ENCODE measurements at places on chromosomes 11 and 22. TPM values are rescaled to one million over a fixed set of nuclear protein-coding genes. Genes with fewer than 3 reads are reported as not detected.
A peak's percentile ranks its signal among the peaks of the same experiment; 100 is the strongest.

Gene CCT8L2
- total RNA-seq: not detected

- H3K27ac ChIP-seq: no peak overlapping the region
- no peaks in the 10 kb centered on the region for H3K27me3 ChIP-seq
- no peaks in the 10 kb centered on the region for H3K4me1 ChIP-seq
- H3K36me3 ChIP-seq: no peaks in the 10 kb centered on the region
- no peak for DNase-seq
These were observed 544.0 kb downstream of the NTM start for GRCh38 chr11:131914361-131914774.

DNA sequence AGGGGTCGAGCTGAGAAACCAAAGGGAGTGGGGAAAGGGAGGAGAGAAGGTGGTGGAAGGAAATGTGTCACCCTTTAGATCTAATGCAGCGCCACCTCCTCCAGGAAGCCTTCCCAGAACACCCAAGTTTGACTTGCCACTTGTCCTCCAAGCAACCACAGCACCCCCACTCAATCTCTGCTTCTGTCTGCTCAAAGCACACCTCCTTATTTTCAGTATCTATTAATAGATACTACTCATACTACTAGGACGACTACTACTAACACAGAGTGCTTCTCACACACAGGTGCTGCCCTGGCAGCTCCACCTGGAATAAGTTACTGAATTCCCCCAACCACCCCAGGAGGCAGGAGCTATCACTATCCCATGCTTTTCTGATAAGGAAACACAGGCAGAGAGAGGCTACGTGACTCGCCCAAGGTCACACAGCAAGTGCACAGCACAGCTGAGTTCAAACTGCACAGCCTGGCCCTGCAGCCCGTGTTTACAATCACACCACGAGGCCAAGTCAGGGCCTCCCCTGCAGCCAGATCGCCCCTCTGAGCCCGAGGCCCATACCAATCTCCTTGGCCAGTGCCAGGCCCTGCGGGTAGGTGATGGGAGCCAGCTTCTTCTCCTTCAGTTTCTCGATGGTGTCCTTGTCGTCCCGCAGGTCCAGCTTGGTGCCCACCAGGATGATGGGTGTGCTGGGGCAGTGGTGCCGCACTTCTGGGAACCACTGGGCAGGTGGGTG, 13.2 kb downstream of the RAC2 start:
- H3K4me1 ChIP-seq: no peaks in the 10 kb centered on the region
- no peaks in the 10 kb centered on the region for H3K27me3 ChIP-seq
- peak; percentile 57 for DNase-seq
- H3K36me3 ChIP-seq: no peaks in the 10 kb centered on the region
- no peak overlapping the region for H3K4me3 ChIP-seq
- no peak overlapping the region for H3K27ac ChIP-seq

DNA sequence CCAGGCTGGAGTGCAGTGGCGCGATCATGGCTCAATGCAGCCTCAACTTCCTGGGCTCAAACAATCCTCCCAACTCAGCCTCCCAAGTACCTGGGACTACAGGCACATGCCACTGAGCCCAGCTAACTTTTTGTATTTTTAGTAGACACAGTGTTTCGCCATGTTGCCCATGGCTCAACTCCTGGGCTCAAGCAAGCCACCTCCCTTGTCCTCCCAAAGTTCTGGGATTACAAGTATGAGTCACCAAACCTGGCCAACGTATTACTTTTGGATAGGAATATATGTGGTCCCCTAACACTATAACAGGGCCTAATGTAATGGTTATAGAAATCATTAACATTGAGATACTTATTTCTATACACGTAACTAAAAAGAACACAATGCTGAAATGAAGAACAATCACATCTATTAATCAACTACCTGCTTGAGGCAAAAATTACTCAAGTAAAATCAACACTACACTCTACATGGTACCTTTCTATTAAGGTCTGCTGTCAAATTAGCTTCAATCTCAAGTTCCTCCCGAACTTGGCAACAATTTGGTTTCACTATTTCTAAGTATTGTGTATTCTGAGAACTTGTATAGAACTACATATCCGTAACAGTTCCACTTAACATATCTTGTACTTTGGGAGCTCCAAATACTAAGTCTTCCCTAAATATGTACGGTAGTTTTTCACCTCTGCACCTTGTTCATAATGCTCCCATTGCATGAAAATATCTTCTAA, 124.9 kb downstream of the FCHSD2 start:
- no peaks in the 10 kb centered on the region for H3K4me1 ChIP-seq
- no peaks in the 10 kb centered on the region for H3K36me3 ChIP-seq
- DNase-seq: no peak
- no peaks in the 10 kb centered on the region for H3K27me3 ChIP-seq

GRCh38 chr11:57357856-57358255, 19.7 kb downstream of the P2RX3 start:
- H3K27ac ChIP-seq: no peak overlapping the region
- no peaks in the 10 kb centered on the region for H3K36me3 ChIP-seq
- no peaks in the 10 kb centered on the region for H3K27me3 ChIP-seq
- H3K4me1 ChIP-seq: no peaks in the 10 kb centered on the region
- DNase-seq: no peak

DNA sequence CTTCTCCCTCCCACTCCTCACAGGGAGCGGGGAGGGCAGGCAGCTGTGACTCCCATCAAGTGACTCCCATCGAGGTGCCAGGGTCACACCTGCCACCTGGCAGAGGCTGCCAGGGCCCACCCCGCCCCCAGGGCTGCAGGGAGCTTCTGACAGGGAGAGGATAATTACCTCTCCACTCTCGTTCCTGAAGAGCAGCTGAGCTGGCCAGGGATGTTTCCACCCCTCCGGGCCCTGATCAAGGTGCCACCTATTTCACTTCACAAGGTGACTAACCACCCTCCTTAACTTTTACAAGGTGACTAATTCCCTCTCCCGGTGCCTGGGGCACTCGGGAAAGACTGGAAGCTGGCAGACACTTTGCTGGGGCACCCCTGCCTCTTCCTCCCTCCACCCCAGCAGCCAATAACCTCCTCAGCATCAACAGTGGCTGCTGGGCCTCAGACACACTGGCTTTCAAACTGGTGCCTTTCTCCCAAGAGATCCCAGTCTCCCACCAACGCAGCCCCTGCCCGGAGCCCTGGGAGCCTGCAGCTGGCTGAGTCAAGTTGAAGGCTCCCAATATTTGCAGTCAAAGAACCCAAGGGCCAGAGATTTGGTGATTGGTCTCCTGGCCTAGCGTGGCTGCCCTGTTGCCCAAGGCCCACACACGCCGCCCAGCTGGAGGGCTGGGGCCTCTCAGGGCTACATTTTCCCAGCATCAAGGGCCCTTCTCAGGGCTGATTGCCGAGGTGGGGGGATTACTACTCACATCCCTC, 22.0 kb upstream of the MYRF start:
- no peak overlapping the region for H3K4me3 ChIP-seq
- H3K4me1 ChIP-seq: no peaks in the 10 kb centered on the region
- DNase-seq: no peak
- H3K36me3 ChIP-seq: no peaks in the 10 kb centered on the region

Gene RIBC2
- total RNA-seq: 0.55 TPM

DNA sequence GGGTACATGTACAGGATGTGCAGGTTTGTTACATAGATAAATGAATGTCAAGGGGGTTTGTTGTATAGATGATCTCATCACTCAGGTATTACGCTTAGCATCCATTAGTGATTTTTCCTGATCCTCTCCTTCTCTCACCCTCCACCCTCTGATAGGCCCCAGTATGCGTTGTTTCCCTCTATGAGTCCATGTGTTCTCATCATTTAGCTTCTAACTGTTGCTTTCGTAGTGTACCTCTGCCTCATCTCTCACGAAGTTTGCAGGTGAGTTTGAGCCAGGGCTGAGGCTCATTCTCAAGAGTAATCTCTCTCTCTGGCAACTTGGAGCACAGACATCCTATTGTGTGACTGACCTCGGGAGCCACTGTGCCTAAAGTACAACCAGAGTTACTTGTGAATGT, 4.7 kb upstream of the HBE1 start:
- H3K4me3 ChIP-seq: no peak overlapping the region
- no peak for DNase-seq
- no peak overlapping the region for H3K27ac ChIP-seq
- no peaks in the 10 kb centered on the region for H3K4me1 ChIP-seq
- H3K36me3 ChIP-seq: no peaks in the 10 kb centered on the region

Gene GSTT2B
- total RNA-seq: 23.9 TPM

DNA sequence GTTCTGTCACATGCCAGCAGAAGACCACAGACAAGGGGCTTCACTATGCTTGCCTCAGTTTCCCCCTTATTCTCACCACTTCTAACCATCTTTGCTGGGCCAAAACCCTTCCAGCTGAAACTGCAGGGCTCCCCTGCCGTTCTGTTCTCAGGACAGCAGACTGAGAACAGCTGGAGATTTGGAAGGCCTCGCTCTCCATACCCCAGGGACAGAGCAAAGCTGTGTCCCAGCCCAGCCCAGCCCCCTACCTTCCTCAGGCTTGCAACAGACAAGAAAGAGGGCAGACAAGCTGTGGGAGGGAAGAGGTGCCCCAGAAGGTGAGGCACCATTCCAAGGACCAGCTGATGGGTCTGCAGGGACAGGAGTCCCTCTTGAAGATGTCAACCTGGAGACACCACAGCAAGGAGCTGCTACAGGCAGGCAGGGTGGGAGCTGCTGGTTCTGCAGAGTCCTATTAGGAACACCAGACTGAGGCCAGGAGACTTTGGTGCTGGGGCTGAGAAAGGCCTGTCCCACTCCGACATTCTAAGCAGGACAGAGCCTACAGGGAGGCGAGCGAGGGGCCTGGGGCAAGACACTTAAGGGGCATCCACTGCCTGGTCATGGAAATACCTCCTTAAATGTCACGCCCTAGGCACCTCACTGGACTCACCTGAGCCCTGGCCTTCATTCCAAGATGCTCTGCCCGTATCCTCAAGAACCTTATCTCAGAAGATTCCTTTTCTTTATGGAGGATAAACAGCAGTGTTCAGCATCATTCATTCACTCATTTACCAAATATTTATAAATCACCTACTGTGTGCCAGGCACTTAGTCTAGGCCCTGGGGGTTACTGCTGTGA, 6.9 kb downstream of the SCN2B start:
- no peaks in the 10 kb centered on the region for H3K36me3 ChIP-seq
- H3K4me3 ChIP-seq: no peak overlapping the region
- H3K27ac ChIP-seq: no peak overlapping the region
- no peak for DNase-seq
- H3K27me3 ChIP-seq: no peaks in the 10 kb centered on the region

Gene NCAPH2
- total RNA-seq: 35.5 TPM

GRCh38 chr22:20430101-20430719, 7.4 kb downstream of the SCARF2 start:
- H3K4me1 ChIP-seq: no peaks in the 10 kb centered on the region
- DNase-seq: no peak
- no peaks in the 10 kb centered on the region for H3K27me3 ChIP-seq
- peaks cover 2% of the 10 kb centered on the region for H3K36me3 ChIP-seq
- no peak overlapping the region for H3K27ac ChIP-seq
- H3K4me3 ChIP-seq: no peak overlapping the region

- peak; percentile 61 for DNase-seq
- H3K4me3 ChIP-seq: no peak overlapping the region
- no peaks in the 10 kb centered on the region for H3K36me3 ChIP-seq
These were observed 52.4 kb downstream of the KCNC1 start for GRCh38 chr11:17786824-17787525.

Gene MMP12
- total RNA-seq: 0.23 TPM

DNA sequence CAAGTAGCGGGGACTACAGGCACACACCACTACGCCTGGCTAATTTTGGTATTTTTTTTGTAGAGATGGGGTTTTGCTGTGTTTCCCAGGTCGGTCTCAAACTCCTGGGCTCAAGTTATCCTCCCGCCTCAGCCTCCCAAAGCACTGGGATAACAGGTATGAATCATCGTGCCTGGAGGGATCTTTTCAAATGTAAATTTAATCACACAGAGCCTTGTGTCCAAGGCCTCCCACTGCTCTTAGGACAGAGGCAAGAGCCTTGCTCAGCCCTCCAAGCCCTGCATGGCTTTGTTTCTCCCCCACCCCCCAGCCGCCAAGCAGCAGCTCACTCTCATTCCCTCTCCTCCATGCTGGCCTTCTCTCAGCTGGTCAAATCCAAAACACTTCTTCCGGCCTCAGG, 75.3 kb upstream of the CREB3L1 start:
- DNase-seq: no peak
- H3K27ac ChIP-seq: no peak overlapping the region
- H3K36me3 ChIP-seq: no peaks in the 10 kb centered on the region
- H3K4me3 ChIP-seq: no peak overlapping the region
- no peaks in the 10 kb centered on the region for H3K4me1 ChIP-seq
